Activated CD4-positive, alpha-beta T cell treated with anti-CD3 and anti-CD28 coated beads, Interleukin-2, Interleukin-4, amounts not matched to agents 100 ng/mL and 50 ng/mL, durations not matched to agents 16 hours and 8 hours (primary cell): ENCODE measurements at places on chromosomes 7 and 10.
A peak's percentile ranks its signal among the peaks of the same experiment; 100 is the strongest.

GRCh38 chr7:30306976-30307375, 22.6 kb downstream of the ZNRF2 start:
- DNase-seq: no peak

DNA sequence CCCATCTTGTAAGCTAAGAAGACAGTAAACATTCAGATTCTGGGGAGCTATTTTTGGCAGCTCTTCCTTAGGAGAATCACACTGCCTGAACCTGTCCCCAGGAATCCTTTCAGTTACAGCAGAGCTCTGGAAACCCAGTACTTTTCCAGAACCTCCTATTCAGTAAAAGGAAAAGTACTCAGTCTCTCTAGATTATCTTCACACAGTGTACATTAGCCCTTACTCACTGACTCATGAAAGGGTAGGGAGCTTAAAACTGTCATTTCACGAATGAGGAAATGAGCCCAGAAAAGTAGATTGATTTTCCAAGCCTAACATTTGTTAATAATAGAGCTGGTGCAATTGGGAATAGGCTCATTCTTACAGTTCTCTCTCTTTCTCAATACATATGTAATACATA, 3.9 kb upstream of the CNNM1 start:
- no peak for DNase-seq

GRCh38 chr10:27611744-27612550, 107.8 kb downstream of the RAB18 start:
- no peak for DNase-seq

- peak; percentile 8 for DNase-seq
These were observed 83.0 kb upstream of the SEC61G start for GRCh38 chr7:54841772-54842697.

DNA sequence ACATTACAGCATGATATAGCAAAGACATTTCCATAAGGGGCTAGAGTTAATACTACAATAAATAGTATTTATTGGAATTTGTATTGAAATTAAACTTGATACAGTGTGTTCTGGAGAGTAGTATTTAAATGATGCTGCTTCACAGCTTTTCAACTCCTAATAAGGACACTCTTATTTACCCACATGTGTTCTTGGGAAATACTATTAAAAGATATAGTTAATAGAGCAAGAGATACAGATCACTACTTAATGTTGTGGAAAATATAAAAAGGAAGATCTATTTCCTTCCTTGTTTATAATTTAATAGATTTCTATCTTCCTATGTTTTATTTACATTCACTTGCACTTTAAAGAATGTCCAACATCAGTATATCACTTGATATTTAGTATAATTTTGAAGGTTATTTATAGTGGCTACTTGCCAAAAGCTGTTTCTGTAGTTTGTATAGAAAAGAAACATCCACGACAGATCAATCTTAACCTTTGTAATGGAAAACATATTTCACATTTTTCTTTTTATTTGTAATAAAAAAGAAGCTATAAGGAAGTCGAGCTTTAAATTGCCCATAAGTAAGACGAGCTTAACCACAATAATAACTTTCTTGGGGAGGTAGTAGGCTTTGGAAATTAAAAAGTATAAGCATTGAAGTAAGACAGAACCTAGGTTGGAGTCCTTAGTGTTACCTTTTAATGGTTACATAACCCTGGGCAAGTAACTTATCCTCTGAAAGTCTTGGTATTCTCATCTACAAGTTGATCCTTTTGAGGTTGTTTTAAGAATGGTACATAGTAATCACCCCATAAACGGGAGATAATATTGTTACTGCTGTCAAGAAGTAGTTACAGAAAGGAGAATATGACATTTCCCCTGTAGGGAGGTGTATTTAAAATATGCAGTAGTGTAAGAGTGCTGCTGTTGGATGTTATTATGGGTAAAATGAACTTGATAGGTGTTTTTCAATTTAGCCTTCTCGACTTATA, 32.8 kb downstream of the CPED1 start:
- DNase-seq: no peak

GRCh38 chr10:122184254-122184653, 86.8 kb upstream of the BTBD16 start:
- no peak for DNase-seq

DNA sequence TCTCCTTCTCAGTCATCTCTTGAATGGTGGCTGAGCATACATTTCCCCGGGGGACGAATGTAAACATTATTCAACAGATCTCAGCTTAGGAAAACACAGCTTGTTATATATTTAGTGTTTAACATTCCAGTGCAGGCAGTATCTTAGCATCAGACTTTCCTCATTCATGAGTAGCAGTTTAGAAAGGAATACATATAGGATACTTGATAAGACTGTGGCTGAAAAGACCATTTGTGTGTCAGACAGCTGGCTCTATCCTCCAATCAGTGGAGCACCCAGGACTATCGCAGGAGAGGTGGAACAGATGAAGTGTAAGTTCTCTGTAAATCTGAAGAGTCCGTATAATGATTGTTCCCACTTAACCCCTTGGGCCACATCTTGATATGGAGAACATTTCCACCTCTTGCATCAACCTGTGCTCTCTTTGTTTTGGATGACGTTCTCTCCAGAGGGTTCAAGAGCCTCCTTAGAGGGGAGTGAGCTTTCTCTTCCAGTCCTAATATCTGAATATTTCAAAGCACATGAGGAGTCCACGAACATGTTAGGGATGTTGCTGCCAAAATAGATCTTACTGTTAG, 34.0 kb downstream of the ERLIN1 start:
- no peak for DNase-seq

DNA sequence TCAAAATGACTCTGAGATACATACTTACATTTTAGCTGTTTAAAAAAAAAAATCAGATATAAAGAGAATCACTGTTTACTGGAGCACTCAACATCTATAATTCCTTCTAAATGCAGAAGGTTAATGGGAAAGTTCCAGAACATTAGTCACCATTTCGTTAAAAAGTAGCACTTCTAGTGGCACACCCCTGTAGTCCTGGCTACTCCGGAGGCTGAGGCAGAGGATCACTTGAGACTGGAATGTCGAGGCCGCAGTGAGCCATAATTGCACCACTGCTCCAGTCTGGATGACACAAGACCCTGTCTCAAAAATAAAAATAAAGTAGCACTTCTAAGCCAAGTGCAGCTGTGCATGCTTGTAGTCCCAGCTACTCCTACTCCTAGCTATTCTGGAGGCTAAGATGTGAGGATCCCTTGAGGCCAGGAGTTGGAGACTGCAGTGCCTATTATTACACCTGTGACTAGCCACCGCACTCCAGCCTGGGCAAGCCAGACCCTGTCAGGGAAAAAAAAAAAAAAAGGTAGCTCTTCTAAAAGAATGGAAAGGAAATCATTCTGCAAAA, 2.2 kb downstream of the FGFBP3 start:
- DNase-seq: no peak

DNA sequence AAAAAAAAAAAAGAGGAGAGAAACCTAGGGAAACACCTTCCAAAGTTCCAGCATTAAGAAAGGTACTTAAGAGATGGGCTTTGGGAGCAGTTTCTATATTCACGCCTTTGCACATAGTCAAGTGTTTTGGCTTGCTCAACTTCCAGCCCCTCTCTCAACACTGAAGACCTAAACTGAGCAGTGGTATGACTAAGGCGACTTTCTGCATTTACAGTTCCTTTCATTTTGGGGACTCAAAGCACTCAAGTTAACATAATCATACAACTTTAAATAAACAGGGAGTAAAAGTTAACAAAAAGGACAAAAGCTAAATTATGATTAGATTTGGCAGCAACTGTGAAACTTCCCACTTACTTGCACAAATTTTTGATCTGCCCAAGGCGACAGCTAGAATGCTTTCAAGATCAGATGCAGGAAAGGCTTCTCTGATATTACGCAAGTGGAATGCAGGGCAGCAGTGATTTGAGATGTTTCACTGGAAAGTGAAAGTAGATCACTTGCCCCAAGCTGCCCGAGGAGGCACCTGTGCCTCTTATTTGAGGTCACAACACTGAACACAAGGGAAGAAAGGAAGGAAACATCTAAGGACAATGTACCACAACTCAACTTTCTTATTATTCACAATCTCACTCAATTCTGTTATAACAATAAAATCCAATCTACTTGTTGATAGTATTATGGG, 199.5 kb downstream of the SKAP2 start:
- peak; percentile 33 for DNase-seq

GRCh38 chr10:84783386-84783785, 455.0 kb downstream of the CCSER2 start:
- peak; percentile 15 for DNase-seq

DNA sequence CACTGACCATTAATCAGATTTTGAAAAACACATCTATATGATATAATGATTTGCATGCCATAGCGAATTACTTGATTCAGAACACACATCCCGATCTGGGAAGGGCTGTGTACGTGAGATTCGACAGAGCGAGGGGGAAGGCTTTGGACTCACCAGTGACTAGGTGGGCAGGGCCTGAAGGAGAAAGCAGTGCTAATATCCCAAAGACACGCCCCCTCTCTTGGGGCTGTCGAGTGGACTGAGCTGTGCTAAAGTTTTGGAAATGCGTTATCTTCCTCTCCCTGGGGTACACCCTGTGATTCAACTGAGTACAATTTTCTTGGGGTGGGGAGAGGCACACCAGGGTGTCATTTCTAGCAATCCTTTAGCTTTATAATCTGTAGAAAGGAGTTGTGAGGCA, 1.8 kb downstream of the LRRC17 start:
- DNase-seq: no peak

DNA sequence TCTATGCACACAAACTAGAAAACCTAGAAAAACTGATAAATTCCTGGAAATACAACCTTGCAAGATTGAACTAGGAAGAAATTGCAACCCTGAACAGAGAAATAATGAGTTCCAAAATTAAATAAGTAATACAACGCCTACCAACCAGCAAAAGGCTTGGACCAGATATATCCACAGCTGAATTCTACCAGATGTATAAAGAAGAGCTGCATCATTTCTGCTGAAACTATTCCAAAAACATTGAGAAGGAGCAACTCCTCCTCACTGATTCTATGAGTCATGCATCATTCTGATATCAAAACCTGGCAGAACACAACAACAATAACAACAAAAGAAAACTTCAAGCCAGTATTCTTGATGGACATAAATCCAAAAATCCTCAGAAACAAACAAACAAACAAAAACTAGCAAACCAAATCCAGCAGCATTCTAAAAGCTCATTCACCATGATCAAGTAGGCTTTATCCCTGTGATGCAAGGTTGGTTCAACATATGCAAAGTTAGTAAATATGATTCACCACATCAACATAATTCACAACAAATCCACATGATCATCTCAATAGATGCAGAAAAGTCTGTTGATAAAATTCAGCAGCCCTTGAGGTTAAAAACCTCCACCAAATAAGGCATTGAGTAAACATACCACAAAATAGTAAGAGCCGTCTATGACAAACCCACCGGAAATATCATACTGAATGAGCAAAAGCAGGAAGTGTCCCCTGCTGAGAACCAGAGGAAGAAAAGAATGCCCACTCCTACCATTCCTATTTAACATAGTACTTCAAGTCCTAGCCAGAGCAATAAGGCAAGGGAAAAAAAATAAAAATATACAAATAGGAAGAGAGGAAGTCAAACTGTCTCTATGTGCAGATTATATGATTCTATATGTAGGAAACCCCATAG, 98.2 kb downstream of the PCDH15 start:
- no peak for DNase-seq

GRCh38 chr10:48573045-48573444, 31.8 kb downstream of the ARHGAP22 start:
- DNase-seq: no peak

- no peak for DNase-seq
These were observed 20.0 kb downstream of the UNC5B start for GRCh38 chr10:71232089-71232998.

DNA sequence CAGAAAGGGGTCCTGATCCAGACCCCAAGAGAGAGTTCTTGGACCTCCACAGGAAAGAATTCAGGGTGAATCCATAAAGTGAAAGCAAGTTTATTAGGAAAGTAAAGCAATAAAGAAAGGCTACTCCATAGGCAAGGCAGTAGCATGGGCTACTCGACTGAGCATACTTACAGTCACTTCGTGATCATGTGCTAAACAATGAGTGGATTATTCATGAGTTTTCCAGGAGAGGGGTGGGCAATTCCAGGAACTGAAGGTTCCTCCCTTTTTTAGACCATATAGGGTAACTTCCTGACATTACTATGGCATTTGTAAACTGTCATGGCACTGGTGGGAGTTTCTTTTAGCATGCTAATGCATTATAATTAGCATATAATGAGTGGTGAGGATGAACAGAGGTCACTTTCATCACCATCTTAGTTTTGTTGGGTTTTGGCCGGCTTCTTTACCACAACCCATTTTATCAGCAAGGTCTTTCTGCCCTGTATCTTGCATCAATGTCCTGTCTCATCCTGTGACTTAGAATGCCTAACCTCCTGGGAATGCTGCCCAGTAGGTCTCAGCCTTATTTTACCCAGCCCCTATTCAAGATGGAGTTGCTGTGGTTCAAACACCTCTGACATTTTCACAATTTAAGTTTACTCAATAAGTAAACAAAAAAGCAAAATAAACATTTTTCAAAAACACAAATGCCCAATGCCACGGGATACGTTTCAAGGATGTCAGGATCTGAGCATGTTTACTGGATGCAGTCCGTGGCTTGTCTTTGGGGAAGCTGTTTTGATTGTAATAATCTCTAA, 37.0 kb downstream of the ALOX5 start:
- DNase-seq: no peak

- DNase-seq: no peak
These were observed 21.4 kb upstream of the SCIN start for GRCh38 chr7:12549106-12549505.

DNA sequence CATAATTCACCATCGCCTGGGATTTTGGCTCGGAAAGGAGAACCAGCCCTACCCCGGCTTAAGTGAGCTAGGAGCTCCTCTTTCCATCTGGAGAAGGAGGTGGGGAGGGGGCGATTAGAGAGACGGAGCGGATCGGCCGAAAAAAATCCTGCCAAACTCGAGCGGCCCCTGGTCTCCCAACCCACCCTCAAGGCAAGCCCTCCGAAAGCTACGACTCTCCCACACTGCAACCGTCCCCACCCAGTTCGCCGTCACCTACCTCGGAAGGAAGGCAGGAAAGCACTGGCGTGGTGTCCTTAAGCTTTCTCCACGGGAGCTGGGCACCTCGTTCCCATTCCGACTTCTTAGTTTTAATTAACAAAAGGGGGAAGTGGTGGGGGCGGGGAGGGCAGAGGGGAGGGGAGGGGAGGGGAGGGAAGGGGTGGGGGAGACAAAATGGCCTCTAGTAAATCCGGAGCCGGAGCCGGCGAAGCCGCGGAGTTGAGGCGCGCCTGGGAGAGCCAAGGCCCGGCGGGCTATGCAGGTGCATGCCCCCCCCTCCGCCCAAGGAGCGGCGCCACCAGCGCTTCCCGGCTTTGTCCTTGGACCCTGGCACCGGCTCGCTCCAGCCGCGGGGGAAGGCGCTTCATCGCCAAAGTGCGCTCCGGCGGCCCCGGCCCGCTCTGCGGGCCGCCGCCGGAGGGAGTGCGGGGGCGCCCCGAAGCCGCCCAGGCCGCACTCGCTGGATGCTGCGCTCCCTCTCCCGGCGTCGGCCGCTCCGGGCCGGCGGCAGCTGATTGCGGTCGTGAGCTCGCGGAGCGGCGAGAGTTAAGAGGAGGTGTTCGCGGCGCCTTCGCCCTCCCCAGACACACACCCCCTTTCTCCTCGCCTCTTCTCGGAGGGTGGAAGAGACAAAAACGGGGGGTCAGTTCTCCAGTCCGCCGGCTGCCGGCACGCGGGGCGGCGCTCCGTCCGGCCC, at the start of gene LRRC4:
LRRC4 (minus strand) TSS at position 784 of the 958 bp plus-strand sequence. CDS start 797 bp downstream, outside the sequence.
- peak; percentile 24 for DNase-seq

- no peak for DNase-seq
These were observed 1.3 kb downstream of the CNNM2 start for GRCh38 chr10:102919246-102919959.

- no peak for DNase-seq
These were observed 52.9 kb downstream of the CLEC2L start for GRCh38 chr7:139576179-139576973.

- DNase-seq: no peak
These were observed 152.8 kb downstream of the AMPH start for GRCh38 chr7:38478404-38478803.
